ENCODE measurements at places on chromosomes 5 and 9.

- DNase-seq: no peak
Measured at GRCh38 chr5:13227513-13227912, 717.0 kb downstream of the DNAH5 start.

- no peak for DNase-seq
Measured at GRCh38 chr5:123754908-123755307, 242.9 kb downstream of the CSNK1G3 start.

GRCh38 chr9:98556511-98556910 lies 152.2 kb downstream of the GABBR2 start:
- no peak for DNase-seq

- no peak for DNase-seq
Measured at GRCh38 chr9:112535811-112536210, 49.2 kb downstream of the KIAA1958 start.

- DNase-seq: no peak
Measured at GRCh38 chr9:127611603-127611898, 526 bp upstream of the STXBP1 start.

- no peak for DNase-seq
Measured at GRCh38 chr5:154117930-154118329, 72.6 kb upstream of the GALNT10 start.

- no peak for DNase-seq
Measured at GRCh38 chr9:84807870-84808390, 138.4 kb downstream of the NTRK2 start.

- DNase-seq: no peak
Measured at GRCh38 chr5:51995773-51996306, 612.6 kb downstream of the ISL1 start.

DNA sequence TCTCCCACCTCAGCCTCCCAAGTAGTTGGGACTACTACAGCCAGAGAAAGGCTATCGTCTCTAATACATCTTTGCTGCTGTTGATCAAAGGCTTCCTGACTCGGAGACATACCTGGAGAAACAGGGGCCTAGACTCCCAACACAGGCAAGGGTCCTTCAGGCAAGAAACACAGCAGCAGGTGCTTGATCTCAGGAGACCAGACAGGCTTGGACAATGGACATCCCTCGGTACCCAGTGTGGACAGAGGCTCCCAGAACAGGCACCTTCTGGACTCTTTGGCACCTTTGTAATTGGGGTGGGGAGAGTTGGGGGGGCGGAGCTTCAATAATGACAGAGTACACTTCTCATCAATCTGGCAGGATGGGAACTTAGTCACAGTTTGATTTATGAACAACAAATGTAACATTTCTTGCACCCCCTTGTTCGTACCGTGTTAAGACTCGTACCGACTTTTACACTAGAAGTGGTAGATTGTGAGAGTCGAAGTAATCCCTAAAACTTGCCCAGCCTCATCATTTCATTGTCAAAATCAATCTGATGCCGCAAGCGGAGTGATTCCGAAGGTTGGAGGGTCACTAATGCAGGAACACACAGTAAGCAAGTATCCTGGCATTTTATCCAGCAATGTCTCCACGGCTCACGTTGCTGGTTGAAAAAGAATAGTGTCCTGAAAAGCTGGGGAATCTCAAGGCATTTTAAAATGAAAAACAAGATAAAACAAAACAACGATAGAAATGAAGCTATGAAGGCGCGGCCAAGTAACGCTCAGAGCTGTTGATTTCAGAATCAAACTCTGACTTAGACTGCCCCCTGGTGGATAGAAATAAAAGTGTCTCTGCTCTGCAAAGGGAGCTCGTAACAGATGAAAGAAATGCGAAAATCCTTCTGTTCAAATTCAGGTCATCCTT lies 46.4 kb upstream of the STK32A start:
- peak; percentile 9 for DNase-seq

DNA sequence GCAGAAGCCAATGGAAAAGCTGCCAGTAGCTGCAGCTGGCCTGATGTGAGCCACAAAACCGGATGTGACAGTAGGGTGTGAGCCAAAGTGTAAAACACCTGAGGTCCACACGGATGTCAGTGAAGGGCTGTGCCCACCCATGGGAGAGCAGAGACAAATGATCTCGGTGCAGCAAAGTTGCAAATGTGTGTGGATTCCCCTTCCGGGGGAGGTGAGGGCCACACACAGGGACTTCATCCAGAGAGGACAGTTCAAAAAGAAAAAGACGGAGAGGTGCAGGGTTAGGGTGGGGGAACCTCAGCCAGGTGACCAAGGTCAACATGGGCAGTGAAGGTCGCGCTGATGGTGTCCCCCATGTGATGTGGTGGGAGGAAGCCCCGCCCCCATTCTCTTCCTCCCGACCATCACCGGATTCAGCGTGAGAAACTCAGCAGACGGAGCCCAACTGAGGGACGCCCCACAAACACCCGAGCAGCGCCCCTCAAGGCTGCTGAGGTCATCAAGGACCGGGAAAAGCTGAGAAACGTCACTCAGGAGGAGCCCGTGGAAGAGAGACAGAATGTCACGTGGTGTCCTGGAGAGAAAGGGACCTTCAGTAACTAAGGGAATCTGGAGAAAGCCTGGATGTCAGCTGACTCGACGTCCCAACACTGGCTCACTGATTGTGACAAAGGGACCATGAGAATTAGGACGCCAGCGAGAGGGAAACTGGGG lies 11.4 kb upstream of the PTGDS start:
- DNase-seq: no peak

DNA sequence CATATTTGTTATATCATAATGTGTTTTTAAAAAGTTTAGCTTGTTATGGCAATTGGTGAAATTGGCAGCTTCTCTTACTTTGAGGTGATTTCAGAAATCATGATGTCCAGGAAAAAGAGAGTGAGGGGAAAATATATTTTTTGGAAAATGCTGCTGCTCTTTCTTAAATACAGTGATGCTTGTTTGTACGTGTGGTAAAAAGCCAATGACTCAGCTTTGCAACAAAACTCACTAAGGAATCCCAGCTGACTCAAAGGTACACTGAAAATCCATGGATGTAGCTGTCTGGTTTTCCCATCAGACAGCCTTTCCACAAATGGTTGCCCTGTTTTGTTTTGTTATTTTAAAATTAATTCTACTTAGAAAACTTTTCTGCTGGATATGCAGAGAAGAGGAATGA lies 306.4 kb upstream of the PAPPA start:
- DNase-seq: no peak

GRCh38 chr5:159827861-159828260 lies 88.4 kb upstream of the ADRA1B start:
- DNase-seq: no peak

DNA sequence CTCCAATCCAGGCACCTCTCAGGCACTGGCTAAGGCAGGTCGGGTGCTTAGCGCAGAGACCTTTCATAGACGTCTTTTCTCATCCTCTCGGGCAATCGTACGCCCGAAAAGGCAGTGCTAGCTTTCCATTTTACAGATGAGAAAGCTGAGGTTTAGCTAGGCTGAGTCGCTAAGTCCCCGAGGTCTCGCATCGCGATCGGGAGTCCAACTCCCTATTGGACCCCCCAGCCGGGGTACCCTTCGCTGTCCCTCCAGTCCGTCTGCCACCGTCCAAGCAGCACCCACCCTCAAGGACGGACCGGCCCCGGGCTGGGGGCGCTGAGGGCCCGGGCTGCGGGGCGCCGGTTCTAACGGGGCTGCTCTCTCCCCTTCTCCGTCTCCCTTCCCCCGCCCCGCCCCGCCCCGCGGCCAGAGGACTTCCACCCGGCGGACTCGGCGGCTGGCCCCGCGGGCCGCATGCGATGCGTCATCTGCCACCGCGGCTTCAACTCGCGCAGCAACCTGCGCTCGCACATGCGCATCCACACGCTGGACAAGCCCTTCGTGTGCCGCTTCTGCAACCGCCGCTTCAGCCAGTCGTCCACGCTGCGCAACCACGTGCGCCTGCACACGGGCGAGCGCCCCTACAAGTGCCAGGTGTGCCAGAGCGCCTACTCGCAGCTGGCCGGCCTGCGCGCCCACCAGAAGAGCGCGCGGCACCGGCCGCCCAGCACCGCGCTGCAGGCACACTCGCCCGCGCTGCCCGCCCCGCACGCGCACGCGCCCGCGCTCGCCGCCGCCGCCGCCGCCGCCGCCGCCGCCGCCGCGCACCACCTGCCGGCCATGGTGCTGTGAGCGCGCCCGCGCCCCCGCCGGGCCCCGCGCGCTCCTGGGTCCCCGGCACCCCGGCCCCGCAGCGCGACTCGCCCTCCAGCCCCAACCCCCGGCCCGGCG lies 12.5 kb upstream of the EXOSC2 start:
- DNase-seq: peak; percentile 14

GRCh38 chr5:129853588-129853987 lies 50.7 kb upstream of the CHSY3 start:
- DNase-seq: no peak

GRCh38 chr9:27703216-27703980 lies 130.1 kb upstream of the C9orf72 start:
- no peak for DNase-seq

GRCh38 chr9:129310666-129311350 lies 132.7 kb upstream of the IER5L start:
- no peak for DNase-seq

DNA sequence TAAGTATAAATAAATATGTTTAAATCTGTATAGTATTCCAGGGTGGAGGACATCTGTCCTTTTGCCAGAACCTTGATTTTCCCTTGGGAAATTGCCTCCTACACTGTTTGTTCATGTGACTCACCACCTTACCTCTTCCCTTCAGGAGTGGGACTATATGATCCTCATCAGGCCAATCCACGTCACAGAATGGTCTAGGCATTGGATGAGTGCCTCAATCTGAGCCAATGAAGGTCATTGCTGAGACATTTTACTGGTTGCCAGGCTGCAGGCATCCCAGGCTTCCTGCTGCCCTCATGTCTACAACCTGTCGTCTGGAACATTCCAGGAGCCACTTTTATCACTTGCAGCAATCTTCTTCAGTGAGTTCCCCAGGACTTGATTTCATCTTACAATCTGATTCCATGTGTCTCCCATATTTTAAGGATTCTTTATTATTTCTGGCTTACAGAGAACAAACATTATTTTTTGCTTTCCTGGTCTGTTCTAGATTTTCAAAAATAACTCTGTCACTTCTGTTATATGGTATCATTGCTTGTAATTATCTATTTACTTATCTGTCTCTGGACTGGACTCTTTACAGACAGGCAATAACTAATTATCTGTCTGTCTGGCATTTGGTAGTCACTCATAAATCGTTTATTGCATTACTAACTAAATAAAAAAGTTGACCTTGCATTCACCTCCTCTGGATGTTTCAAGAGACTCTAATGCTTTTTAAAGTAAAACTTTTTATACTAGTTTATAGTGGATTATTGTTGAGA lies 107.3 kb upstream of the APC start:
- DNase-seq: no peak

DNA sequence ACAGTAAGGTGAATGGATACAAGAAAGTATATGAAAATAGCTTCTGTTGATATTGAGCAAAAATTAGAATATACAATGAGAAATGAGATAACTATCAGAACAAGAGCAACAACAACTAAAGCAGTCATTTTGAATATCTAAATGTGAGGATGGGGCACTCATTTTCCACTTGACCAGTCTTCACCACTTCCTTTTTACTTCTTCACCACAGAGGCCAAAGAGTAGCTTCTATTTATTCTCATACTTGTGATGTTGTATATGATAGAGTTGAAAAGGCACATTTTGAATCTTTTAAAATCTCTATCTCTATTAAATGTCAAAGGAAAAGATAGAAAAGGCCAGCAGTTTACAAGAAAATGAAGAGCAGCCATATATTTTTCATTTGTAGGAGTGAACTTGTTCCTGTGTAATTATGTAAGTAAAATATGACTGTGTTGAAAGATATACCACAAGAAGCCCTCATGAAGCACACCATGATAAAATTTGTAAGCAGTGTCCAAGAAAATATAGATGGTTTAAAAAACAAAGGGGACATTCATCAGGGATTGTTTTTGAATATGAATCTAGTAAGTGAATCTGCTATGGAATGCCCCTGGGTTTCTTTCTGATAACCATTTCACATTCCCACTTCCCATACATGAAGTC lies 39.2 kb downstream of the ADAMTS19 start:
- DNase-seq: no peak

GRCh38 chr5:73812962-73813588 lies 187.1 kb downstream of the ARHGEF28 start:
- no peak for DNase-seq
